ENCODE measurements at places on chromosomes 12 and 14. TPM values are rescaled to one million over a fixed set of nuclear protein-coding genes. Genes with fewer than 3 reads are reported as not detected.

ULK1 gene
- polyA plus RNA-seq, result 34.0 TPM

APOLD1 gene
- 10.3 TPM for polyA plus RNA-seq

MTHFD1 gene
- polyA plus RNA-seq, result 93.8 TPM

BCL11B gene
- polyA plus RNA-seq, result 3.0 TPM

HSPB8 gene
- 5.8 TPM for polyA plus RNA-seq

ACOT4 gene
- 3.5 TPM for polyA plus RNA-seq

CISTR gene
- polyA plus RNA-seq, result 0.20 TPM

SLCO1B3 gene
- polyA plus RNA-seq, result not detected
